Hepatocyte (in vitro differentiated cells): ENCODE measurements at places on chromosomes 3 and 15. TPM values are rescaled to one million over a fixed set of nuclear protein-coding genes. Genes with fewer than 3 reads are reported as not detected.

ACTRT3 gene
- 8.3 and 8.7 TPM in 2 replicates for total RNA-seq

SLC24A5 gene
- not detected in 2 replicates for total RNA-seq

DOCK3 gene
- 0.77 and 0.88 TPM in 2 replicates for total RNA-seq

TMEM108 gene
- total RNA-seq: 0.53 and 0.72 TPM in 2 replicates

CGNL1 gene
- total RNA-seq: 13.1 and 13.7 TPM in 2 replicates

SOX2 gene
- total RNA-seq: 2.4 and 3.5 TPM in 2 replicates

SLC2A2 gene
- 123 and 133 TPM in 2 replicates for total RNA-seq

NAALADL2 gene
- 15.3 and 16.7 TPM in 2 replicates for total RNA-seq

- no peak for DNase-seq
- no peaks in the 10 kb centered on the region for H3K27me3 ChIP-seq
- no peaks in the 10 kb centered on the region for H3K36me3 ChIP-seq
- peaks cover 3% of the 10 kb centered on the region for H3K4me1 ChIP-seq
- no peak overlapping the region for H3K4me3 ChIP-seq
These were observed 19.0 kb downstream of the PLS1 start for GRCh38 chr3:142615171-142615570.

GRCh38 chr3:59313365-59313764, 263.5 kb upstream of the CFAP20DC start:
- H3K4me1 ChIP-seq: no peaks in the 10 kb centered on the region
- H3K27ac ChIP-seq: no peak overlapping the region
- H3K4me3 ChIP-seq: no peak overlapping the region
- peak; percentile 60 for DNase-seq

- H3K27ac ChIP-seq: peak within 1 kb of the TSS; percentile 45
These were observed at the start of gene CAMK1 for GRCh38 chr3:9769426-9770275. CAMK1 (minus strand) TSS chr3:9769947; CDS start chr3:9767749, 2,198 bp downstream.

DNA sequence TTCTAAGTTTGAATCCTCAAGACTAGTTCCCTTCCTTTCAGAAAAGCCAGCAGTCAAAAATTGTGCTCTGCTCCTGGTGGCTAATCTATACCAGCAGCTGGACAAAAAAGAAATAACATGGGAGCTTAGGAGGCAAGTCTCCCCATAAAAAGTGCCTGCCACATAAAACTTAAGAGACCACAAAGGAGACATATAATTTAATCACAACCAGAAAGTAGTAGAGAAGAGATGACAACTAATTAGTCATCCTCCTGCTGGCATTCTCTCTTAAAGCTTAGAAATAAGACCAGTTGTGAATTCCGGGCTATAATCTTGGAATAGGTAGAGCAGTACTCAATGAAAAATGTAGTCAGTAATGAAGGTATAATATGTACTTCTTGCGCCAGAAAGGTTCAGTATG, 20.2 kb upstream of the IMPG2 start:
- no peaks in the 10 kb centered on the region for H3K4me1 ChIP-seq
- H3K4me3 ChIP-seq: no peak overlapping the region
- no peaks in the 10 kb centered on the region for H3K36me3 ChIP-seq
- H3K27me3 ChIP-seq: no peaks in the 10 kb centered on the region

- H3K27me3 ChIP-seq: no peaks in the 10 kb centered on the region
- no peaks in the 10 kb centered on the region for H3K36me3 ChIP-seq
- no peak for DNase-seq
- H3K27ac ChIP-seq: peak overlapping the region; percentile 32
- H3K4me1 ChIP-seq: peaks cover 27% of the 10 kb centered on the region
- no peak overlapping the region for H3K4me3 ChIP-seq
These were observed 23.7 kb downstream of the STAG1 start for GRCh38 chr3:136728473-136728872.

DNA sequence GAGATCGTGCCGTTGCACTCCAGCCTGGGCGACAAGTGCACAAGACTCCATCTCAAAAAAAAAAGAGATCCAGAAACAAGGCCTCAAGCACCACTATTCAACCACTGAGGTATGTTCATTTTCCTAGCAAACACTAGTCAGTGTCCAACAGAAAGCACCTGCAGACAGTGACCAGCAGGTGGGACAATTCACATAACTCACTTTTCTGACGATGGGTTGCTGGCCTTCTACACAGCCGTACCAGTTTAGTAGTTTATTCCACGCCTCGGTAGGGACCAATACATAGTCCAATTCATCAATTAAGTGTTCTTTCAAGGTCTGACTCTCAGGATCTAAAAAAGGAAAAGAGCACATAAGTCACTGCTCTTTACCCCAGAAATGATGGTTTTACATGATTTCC, 12.4 kb downstream of the USP4 start:
- H3K4me3 ChIP-seq: no peak overlapping the region
- H3K36me3 ChIP-seq: no peaks in the 10 kb centered on the region
- H3K4me1 ChIP-seq: no peaks in the 10 kb centered on the region
- no peaks in the 10 kb centered on the region for H3K27me3 ChIP-seq

DNA sequence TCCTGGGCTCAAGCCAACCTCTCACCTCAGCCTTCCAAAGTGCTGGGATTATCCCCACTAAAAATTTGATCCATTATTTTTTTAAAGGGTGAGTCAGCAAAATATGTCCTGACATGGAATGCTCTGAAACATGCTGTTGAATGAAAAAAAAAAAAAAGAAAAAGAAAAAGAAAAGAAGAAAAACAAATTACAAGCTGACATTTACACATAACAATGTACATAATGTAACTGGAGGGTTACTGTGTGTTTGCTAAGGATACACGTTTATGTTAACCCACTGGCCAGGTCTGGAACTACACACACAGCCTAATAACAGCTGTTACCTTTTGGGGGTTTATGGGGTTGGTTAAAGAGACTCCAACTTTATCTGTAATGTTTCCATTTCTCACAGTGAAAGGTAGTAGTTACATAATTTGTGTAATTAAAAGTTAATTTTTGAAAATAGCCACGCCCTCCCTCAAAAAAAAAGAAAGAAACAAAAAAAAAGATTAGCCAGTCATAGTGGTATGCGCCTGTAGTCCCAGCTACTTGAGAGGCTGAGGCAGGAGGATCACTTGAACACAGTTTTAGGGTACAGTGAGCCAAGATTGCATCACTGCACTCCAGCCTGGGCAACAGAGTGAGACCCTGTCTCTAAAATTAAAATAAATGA, 3.1 kb upstream of the MESP2 start:
- no peaks in the 10 kb centered on the region for H3K27me3 ChIP-seq
- no peak overlapping the region for H3K4me3 ChIP-seq
- no peak overlapping the region for H3K27ac ChIP-seq
- H3K4me1 ChIP-seq: peaks cover 12% of the 10 kb centered on the region

- H3K4me1 ChIP-seq: no peaks in the 10 kb centered on the region
- DNase-seq: no peak
- no peak overlapping the region for H3K27ac ChIP-seq
- H3K4me3 ChIP-seq: no peak overlapping the region
- peaks cover 4% of the 10 kb centered on the region for H3K27me3 ChIP-seq
These were observed 41.9 kb downstream of the ACAA1 start for GRCh38 chr3:38094999-38095398.

- H3K4me3 ChIP-seq: no peak overlapping the region
- H3K27ac ChIP-seq: no peak overlapping the region
- no peaks in the 10 kb centered on the region for H3K4me1 ChIP-seq
These were observed 17.7 kb upstream of the GSK3B start for GRCh38 chr3:120111898-120112297.

- no peak overlapping the region for H3K27ac ChIP-seq
- H3K27me3 ChIP-seq: no peaks in the 10 kb centered on the region
- H3K4me3 ChIP-seq: no peak overlapping the region
- H3K36me3 ChIP-seq: no peaks in the 10 kb centered on the region
These were observed 14.5 kb downstream of the TMEM158 start for GRCh38 chr3:45211466-45212094.
